Activated CD4-positive, alpha-beta T cell treated with anti-CD3 and anti-CD28 coated beads, Interleukin-2, amount 10 ng/mL, durations not matched to agents 7 days and 5 days (primary cell): ENCODE measurements at places on chromosomes 3 and 15. TPM values are rescaled to one million over a fixed set of nuclear protein-coding genes. Genes with fewer than 3 reads are reported as not detected.

The PRR20G gene
- total RNA-seq: not detected

The ROPN1 gene
- not detected for total RNA-seq

The CYP1A2 gene
- total RNA-seq: not detected

The CD96 gene
- 271 TPM for total RNA-seq

The PRR23B gene
- not detected for total RNA-seq

The CSPG4 gene
- not detected for total RNA-seq

The CTSH gene
- 46.7 TPM for total RNA-seq

The BNC1 gene
- total RNA-seq: not detected

The CYP1A1 gene
- total RNA-seq: 2.2 TPM

The GNB4 gene
- total RNA-seq: 6.9 TPM

The MOBP gene
- total RNA-seq: not detected

The FGF7 gene
- total RNA-seq: not detected

The ACKR2 gene
- 0.73 TPM for total RNA-seq

The SLC24A5 gene
- total RNA-seq: not detected

GRCh38 chr3:160546727-160547126 lies 18.6 kb downstream of the KPNA4 start:
- DNase-seq: no peak

DNA sequence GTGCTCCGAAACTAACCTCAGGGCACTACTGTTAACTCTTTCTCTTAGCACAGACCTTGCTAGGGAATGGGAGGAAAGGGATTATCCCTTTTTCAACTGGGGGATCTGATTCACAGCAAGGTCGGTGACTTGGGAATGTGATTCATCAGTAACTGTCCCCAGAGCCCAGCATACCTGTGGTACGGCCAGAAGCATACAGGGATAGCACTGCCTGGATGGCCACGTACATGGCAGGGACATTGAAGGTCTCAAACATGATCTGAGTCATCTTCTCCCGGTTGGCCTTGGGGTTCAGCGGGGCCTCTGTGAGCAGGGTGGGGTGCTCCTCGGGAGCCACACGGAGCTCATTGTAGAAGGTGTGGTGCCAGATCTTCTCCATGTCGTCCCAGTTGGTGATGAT lies 2.3 kb downstream of the ACTC1 start:
- DNase-seq: no peak

- no peak for DNase-seq
These were observed 179.4 kb downstream of the RPLP1 start for GRCh38 chr15:69631978-69632377.

DNA sequence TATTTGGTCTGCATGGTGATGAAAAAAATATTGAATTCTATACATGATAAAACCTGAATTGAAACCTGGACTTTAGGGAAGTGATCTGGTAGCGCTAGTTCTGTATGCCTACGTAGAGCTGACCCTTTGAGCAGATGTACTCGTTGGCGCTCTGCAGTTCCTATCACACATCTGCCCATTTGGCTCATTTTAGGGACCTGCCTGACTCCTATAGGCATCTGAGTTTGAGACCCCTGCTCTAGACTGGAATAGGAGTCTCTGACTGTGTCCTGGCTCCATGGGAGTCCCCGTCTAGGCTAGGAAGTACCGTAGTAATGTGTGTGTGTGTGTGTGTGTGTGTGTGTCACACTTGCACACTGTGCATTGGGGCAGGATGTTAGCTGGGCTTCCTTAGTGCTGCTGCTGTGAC lies 21.2 kb downstream of the STARD5 start:
- no peak for DNase-seq

- no peak for DNase-seq
These were observed 18.3 kb downstream of the GXYLT2 start for GRCh38 chr3:72906154-72906553.

- no peak for DNase-seq
These were observed 40.8 kb downstream of the FOXP1 start for GRCh38 chr3:71542521-71543370.

DNA sequence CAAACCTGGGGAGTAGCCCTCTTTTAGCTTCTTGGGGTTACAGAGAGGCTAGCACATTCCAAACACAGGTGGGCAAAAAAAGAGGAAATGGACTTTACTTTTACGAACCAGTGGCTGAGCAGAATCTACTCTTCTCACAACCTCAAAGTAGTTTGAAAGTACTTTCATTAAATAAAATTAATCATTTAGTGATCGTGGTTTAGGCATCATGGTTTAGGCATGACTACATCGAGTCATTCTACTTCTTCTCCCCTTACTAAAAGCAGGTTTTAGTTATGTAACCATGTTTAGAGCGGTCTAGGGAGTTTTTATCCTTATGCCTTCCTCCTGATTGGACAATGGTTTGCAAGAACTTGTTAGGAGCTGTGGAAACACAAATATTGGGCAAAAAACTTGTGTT lies 2.5 kb upstream of the GREM1 start:
- no peak for DNase-seq

DNA sequence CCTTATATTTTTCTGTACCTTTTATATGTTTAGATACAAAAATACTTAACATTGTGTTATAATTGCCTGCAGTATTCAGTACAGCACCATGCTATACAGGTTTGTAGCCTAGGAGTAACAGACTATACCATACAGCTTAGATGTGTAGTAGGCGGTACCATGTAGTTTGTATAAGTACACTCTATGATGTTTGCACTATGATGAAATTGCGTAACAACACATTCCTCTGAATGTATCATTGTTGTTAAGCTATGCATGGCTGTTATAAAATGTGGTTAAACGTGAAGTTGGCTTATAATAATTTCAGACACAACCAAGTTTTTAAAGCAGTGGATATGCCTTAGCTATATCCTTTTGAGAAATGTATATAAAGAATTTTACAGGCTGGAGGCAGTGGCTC lies 328.3 kb downstream of the PLCL2 start:
- DNase-seq: no peak

DNA sequence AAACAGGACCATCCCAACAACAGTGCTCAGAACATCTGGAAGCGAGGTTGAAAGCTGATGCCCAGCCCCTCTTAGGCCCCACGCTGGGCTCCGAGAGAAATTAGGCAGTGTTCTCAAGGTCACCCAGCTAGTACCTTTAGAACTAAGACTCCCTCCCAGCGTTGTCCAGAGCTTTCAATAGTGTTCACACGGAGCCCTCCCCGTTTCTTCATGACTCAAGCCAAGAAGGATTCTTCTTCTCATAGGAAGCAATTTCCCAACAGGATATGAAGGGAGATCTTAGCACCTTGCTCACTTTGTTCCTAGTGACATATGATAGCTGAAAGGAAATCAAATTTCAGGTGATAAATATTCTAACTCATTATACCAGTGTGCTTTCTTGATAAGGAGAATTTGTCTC lies 244.2 kb upstream of the ST8SIA2 start:
- DNase-seq: no peak

- DNase-seq: peak; percentile 65
These were observed 54.8 kb downstream of the ZBTB20 start for GRCh38 chr3:115092220-115092791.

DNA sequence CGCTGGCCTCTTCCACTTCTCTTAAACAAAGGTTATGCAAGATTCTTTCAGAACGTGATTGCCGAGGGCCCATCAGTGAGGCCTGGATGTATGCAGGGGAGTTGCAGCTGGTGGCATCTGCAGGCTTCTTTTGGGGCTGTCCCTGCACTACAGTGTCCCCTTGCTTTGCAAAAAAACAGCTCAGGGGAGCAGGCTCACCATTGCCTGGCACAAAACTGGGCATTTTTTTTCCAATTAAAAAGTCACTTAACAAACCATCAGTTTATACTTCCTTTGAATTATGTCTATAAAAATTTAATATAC lies 148.6 kb downstream of the ATP10A start:
- DNase-seq: no peak

- DNase-seq: no peak
These were observed 4.9 kb downstream of the IL17RD start for GRCh38 chr3:57160076-57160764.

DNA sequence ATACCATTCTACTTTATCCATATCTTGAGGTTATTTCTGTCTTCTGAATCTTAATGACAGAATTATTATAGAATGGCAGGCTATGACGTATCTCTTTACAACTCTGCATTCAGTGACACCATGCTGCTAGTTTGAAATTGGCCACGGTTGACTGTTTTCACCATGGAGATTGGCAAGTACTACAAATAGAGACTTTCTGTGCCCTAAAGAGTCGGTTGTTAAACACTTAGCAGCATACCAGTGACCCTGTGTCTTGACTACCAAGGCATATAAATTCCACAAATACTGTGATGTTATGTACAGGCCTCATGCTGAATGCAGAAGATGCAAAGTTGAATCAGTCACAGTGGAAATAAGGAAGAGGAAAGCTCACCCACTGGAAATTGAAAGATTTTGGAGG lies 67.0 kb upstream of the CADPS start:
- no peak for DNase-seq

GRCh38 chr3:64484289-64484992 lies 203.4 kb downstream of the ADAMTS9 start:
- DNase-seq: peak; percentile 77

GRCh38 chr3:178895178-178895789 lies 176.3 kb downstream of the ZMAT3 start:
- DNase-seq: no peak

GRCh38 chr3:157534725-157535161 lies 31.5 kb upstream of the VEPH1 start:
- no peak for DNase-seq

GRCh38 chr3:85890043-85890555 lies 931.3 kb downstream of the CADM2 start:
- no peak for DNase-seq

- peak; percentile 29 for DNase-seq
These were observed 208.1 kb downstream of the SV2B start for GRCh38 chr15:91308199-91308598.

DNA sequence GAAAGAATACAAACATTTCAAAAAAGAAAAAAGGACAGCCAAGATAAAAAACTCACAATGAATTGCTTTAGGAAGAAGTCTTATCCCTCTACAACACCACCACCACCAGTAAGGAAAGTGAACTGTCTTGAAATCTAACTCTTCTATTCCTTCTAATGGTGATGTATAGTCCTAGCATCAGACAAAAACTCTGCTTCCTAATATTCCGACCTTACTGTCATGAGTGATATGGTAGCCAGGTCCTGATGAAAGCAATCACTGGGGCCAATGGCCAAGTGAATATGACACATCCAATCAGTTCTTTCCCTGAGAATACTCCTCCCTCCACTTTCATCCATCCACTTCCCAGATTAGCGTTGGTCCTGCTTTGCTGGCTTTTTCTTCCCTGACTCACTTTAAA lies 14.8 kb downstream of the GK5 start:
- DNase-seq: no peak

GRCh38 chr3:150059241-150059640 lies 88.5 kb upstream of the PFN2 start:
- no peak for DNase-seq

- no peak for DNase-seq
These were observed 26.9 kb upstream of the GOLGA8B start for GRCh38 chr15:34610354-34610753.
